ENCODE measurements at places on chromosomes 12 and 14.

GRCh38 chr14:104094709-104095425 lies 9.4 kb downstream of the ASPG start:
- no peak for DNase-seq

DNA sequence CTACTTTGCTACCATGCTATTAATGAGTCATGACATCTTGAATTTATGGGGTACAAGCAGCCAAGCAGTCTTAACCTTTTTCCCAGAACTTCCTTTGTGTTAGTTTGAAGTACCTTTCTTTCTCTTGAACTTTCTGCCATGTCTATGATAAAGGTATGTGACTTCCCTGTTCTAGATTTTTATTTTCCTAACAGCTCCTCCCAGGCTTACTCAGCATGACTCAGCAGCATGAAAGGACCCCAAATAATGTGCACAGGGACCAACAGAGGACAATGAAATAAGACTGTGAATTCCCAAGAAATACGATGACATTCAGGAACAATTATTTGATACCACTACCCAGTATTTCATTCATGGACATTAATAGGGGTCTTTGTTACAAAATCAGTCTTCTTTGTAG lies 60.0 kb downstream of the TTC6 start:
- peak; percentile 2 for DNase-seq

DNA sequence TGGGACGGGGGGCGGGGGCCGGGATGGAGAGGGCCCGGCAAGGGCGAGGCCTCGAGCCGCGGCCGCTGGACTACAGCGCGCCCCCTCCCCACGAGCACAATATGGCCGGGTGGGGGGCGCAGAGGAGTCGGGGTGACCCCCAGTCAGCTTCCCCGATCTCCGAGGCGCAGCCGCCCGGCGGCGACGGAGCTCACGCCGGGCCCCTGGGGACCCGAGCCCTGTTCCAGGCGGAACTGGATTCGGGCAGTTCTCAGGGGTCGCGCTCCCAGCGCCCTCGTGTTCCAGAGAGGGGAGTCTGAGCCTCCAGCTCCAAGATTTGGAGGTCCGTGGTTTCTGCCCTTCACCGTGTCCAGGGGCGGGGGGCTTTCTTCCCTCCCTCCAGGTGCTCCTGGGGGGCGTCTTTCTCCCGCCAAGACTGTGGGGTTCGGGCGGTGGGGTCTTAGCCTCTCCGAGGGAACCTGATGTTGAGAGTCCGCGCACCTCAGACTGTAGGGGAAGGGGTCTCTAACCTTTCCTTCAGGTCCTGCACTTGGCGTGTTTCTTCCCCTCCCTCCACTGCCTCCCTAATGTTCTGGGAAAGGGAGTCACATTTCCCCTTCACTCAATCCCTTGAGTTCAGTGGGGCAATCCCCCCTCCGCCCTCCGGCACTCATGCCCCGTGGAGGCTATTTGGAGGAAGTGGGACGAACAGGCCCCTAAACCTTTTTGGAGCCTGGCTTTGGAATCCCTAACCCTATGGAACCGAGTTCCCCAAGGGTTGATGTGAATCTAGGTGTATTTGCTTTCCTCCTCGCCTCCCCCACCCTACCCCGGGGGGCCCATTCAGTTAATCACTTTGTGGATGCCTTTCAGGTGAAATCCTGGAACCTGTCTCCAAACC lies 584 bp downstream of the ACVR1B start:
- DNase-seq: no peak

DNA sequence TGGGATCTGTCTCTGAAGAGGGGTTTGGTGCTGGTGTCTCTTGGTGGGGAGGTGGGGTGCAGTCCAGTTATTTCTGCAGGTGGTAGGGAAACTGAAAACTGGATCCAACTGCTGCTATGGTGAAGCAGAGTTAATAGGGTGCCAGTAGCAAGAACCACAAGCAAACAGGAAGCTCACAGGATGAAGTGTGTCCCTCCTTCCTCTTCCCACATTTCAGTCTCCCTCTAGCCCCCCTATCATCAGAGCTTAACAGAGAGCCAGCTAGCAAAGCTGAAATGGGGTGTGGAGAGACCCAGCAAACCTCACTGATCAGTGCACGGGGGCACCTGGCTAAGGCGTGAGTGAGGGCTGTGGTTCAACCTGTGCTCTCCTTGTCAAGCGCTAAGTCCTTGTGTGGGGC lies 69.1 kb upstream of the C12orf71 start:
- no peak for DNase-seq

DNA sequence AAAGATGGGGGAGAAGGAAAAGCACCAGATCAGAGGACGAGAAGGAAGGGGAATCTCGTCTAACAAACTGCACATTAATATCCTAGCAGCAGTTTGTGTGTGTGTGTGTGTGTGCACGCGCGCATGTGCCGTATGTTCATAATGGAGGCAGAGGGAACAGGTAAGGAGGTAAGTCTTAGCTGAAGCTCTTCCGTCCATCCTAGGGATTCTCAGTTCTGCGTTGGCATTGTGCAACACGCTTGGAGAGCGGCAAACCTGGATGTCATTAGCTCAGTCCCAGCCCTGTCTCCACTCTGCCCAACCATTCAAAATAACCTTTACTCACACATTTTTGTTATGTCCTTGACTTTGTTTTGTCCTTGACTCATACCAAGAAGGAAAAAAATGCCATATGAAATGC lies 1.6 kb upstream of the C1R start:
- no peak for DNase-seq

DNA sequence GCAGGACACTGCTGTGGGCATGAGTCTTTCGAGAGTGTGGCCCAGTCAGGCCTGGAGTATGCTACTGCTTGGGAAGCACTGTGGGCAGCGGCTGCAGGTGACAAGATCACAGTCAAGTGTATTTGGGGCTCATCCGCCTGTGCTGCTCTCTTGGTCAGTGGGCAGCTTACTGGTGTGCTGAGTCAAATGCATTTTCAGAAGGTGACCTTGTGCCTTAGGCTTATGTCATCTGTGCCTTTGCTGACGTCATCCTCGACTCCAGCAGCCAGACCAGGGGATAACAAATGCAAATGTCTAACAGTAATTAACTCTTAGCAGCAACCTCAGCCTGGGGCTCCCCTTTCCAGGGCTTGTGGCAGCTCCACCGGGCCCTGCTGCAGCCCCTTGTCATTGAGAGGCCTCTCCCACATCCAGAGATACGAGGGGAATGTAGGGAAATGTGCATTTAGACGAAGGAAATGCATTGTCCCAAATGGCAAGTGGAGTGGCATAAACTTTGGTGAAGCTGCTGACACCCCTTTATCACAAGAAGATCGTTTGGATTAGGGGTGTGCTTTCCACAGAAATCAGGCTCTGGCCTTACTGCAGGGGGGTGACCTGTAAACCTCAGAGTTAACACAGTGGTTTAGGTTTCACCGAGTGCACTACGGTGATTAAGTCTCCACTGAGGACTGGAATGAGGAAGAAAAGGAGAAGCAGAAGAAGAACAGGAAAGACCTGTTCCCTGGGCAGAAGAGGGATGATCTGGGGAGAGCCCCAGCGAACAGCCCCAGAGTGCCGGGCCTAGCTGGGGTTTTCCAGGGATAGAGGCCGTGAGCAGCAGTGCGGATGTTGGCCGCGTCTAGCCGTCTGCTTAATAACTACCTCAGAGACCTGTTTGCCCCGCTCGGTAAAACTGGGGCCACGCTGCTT lies 39.7 kb downstream of the PSMA6 start:
- peak; percentile 51 for DNase-seq

DNA sequence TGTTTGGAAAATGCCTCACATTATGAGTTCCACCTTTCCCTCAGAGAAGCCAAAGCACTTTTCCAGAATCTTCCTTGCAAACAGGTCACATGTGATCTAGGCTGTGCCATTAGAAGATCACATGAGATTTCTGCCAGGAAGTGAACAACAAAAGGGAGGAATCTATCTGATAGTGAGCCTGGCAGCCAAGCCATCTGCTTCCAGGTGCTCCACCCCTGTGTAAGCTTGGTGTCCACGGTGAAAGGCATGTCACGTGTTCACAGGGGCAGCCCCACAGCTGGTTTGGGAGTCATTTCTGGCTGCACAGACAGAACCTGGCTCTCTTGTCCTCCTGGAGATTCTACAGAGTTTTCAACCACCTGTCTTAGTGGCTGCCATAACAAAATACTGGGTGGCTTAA lies 3.5 kb upstream of the KSR2 start:
- DNase-seq: no peak
